Stimulated activated CD8-positive, alpha-beta memory T cell treated with anti-CD3 and anti-CD28 coated beads, Interleukin-4, amount 100 ng/mL, for 4 hours (primary cell): ENCODE measurements at places on chromosomes 1 and 21.

DNA sequence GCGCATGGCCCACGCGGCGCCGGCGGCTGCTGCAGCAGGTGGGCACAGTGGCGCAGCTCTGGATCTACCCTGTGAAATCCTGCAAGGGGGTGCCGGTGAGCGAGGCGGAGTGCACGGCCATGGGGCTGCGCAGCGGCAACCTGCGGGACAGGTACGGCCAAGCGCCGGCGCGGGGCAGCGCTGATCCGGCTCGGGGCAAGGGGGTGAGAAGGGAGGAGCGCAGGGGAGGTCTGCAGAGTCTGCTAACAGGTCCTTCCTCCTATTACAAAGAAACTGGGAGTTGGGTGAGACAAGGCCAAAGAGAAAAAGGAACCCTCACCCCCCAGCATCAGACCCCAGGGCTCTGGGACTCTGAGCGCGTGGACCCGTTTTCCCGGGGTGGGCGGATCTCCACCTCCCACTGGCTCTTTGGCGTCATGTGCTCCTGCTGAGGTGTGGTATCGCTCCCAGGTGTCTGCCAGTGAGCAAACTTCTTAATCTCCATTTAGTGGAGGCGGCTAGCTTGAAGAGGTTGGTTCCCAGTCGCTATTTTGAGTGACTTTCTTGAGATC, 431 bp downstream of the MTARC1 start:
- DNase-seq = no peak

GRCh38 chr1:90402893-90403849, 313.9 kb downstream of the BARHL2 start:
- DNase-seq = no peak

DNA sequence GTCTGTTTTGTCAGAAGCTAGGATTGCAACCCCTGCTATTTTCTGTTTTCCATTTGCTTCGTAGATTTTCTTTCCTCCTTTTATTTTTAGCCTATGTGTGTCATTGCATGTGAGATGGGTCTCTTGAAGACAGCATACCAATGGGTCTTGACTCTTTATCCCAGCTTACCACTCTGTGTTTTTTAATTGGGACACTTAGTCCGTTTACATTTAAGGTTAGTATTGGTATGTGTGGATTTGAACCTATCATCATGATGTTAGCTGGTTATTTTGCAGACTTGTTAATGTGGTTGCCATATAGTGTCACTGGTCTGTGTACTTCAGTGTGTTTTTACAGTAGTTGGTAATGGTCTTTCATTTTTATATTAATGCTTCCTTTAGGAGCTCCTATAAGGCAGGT, 141.5 kb downstream of the DNAH14 start:
- no peak for DNase-seq

DNA sequence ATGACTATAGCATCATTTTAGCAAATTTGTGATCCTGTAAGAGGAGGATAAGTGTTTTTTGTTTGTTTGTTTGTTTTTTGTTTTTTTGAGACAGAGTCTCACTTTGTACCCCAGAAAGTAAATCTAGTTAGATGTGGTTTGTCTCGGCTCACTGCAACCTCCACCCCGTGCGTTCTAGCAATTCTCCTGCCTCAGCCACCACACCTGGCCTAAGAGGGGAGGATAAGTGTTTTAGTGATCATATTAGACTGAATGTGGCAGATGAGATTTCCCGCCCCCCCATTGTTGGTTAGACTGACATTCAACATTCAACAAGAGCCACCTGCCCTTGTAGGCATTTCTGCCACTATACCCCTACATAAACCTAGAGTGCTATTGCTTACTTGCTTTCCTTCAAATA, 98.5 kb downstream of the OSBPL9 start:
- DNase-seq = no peak

DNA sequence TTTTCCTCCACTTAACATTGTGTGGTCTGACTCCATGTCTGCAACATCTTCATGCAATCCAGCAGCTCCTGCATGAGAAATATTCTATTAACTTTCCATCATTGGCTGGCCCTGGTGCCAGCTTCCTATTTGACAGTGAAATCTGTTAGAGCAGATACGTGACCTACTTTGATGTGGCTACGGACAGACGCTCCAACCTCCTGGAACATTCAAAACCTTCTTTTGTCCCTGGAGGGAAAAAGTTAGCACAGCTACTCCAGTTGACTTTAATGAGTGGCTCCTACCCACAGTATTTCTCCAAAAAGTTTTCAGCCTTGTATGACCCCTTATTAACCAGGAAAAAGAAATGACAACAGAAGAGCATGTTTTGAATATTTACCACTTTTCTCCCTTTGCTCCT, 22.0 kb downstream of the PRAMEF20 start:
- no peak for DNase-seq

DNA sequence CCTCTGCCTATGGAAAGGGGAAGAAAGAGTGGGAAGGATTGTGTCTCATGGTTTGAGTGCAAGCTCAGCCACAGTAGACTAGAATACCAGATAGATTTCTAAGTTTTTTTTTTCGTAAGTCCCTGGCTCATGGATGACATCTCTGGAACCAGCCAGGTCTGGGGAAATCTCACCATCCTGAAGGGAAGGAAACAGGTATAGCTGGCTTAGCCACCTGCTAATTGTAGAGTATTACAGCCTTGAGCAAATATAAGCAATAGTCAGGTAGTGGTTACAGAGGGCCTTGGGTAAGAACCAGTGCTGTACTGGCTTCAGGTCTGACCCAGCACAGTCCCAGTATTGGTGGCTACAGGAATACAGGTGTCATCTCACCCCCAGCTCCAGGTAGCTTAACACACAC, 500.9 kb upstream of the PRMT6 start:
- no peak for DNase-seq

DNA sequence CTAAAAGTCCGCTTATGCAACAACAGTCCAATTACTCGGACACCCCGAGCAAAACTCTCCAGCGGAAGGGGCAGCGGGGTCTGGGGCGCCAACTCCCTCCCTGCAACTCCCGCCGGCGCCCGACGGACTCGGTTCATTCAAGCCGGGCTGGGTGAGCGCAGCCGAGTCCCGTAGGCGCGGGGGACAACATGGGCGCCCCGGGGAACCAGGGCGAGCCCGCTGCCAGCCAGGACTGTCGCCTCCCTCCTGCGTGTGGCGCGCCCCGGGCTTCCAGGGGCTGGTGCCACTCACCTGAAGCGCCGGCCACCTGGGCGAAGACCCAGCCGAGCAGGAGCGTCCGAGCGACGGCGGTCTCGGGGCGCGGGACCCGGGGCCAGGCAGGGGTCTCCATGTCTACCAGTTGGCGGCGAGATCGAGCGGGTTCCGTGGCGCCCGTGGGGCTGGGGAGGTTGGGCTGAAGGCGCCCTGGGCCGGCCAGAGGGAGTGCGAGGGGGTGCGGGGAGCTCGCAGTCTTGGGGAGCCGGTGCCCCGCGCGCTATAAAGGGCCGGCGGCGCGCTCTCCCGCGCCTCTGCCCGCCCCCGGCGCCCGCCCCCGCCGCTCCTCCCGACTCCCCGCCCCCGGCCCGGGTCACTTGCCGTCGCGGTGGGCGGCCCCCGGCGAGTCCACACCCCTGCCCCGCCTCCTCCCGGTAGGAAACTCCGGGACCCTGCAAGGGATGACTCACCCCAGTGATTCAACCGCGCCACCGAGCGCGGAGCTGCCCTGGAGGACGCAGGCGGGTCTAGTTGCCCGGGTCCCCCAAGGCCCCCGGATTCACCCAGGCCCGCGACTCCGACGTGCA, at the start of gene F3:
TSS of gene F3 (minus strand) at position 514 of the 842 bp plus-strand sequence. CDS start at position 391, 123 bp downstream.
- DNase-seq = peak; percentile 67

DNA sequence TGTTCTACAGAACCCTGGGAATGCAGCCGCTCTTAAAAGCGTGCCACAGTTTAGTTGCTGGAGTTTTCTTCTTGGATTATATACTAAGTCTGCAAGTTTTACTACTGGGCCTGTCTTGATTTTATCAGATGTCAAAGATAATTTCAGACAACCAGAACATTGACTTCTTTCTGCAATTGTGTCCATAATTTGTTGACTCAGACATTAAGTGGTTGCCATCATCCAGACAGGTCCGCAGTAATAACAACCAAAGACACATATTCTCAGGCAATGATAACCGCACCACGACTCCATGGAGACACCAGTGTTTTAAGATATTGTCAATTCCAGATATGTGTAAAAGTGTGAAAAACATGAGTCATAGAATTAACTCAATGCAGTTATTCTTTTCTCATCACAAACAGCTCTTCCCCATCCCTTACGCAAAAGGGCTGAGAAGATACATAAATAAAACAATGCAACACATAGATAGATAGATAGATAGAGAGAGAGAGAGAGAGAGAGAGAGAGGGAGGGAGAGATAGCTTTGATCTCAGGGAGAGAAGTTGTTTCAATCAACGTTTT, 90.4 kb upstream of the FMN2 start:
- no peak for DNase-seq

- DNase-seq = no peak
These were observed 28.2 kb upstream of the PRDX6 start for GRCh38 chr1:173448945-173449344.
